ENCODE measurements at places on chromosomes 16 and 17.

DNA sequence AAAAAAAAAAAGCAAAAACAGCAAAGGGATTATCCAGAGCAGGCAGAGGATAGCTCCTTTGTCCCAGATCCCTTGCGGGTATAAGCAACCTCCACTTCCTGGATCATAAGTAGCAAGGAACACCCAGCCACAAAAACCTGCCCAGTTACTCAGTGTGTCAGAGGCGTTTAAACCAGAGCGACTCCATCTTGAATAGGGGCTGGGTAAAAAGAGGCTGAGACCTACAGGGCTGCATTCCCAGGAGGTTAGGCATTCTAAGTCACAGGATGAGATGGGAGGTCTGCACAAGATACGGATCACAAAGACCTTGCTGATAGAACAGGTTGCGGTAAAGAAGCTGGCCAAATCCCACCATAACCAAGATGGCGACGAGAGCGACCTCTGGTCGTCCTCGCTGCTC, 33.4 kb upstream of the HELZ start:
- no peak for DNase-seq

GRCh38 chr17:49353607-49354006, 8.4 kb downstream of the ZNF652 start:
- no peak for DNase-seq

GRCh38 chr16:30725418-30725792, 22.8 kb upstream of the PHKG2 start:
- DNase-seq, result no peak

- DNase-seq, result peak; percentile 51
Observed at GRCh38 chr17:59627770-59628171, 8.1 kb downstream of the CLTC start.

DNA sequence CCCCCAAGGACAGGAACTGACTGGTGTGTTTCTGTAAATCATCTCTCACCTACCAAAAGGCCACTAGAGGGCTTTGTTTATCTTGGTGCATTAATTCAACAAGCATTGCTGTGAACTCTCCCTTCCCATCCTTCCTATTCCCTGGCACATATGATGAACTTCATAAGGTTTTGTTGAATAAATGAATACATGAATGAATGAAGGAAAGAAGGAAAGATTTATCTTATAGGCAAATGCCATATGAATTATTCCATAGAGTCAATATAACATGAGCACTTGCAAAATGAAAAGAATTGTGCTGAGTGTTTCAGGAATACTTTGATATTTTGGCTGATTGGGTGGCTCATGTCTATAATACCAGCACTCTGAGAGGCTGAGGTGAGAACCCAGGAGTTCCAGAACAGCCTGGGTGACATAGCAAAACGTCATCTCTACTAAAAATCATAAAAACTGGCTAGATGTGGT, 4.3 kb downstream of the SPDYE4 start:
- peak; percentile 18 for DNase-seq

Measured in inflammatory macrophage treated with lipopolysaccharide for 1 hour (primary cell).